ENCODE measurements at places on chromosomes 2 and 18. TPM values are rescaled to one million over a fixed set of nuclear protein-coding genes. Genes with fewer than 3 reads are reported as not detected.

The PRKAG3 gene
- total RNA-seq = not detected

The B3GNT7 gene
- 1.2 TPM for total RNA-seq

The LTBP1 gene
- total RNA-seq = 8.6 TPM

The PDCD1 gene
- not detected for total RNA-seq

The LINC00305 gene
- not detected for total RNA-seq

The MYO3B gene
- 1.2 TPM for total RNA-seq

The UBXN4 gene
- 80.9 TPM for total RNA-seq

The ACVR1C gene
- 0.45 TPM for total RNA-seq

The ADAM17 gene
- total RNA-seq = 33.4 TPM

The UGT1A6 gene
- not detected for total RNA-seq

The AOX1 gene
- 2.8 TPM for total RNA-seq

The SERPINB13 gene
- total RNA-seq = not detected

The CABYR gene
- total RNA-seq = 21.6 TPM

The CPLX4 gene
- total RNA-seq = 14.8 TPM

The OTX1 gene
- total RNA-seq = not detected

The ABCG5 gene
- not detected for total RNA-seq

The RETSAT gene
- 16.0 TPM for total RNA-seq

The CD8A gene
- 1.5 TPM for total RNA-seq

The PSTPIP2 gene
- total RNA-seq = 2.4 TPM

The UGT1A5 gene
- not detected for total RNA-seq

The ITGB6 gene
- 0.27 TPM for total RNA-seq

The PSMA8 gene
- total RNA-seq = not detected

The SH3RF3 gene
- total RNA-seq = 3.5 TPM

The VSNL1 gene
- total RNA-seq = 14.0 TPM

The TTC32 gene
- 31.2 TPM for total RNA-seq

The PUM2 gene
- total RNA-seq = 124 TPM

The HIBCH gene
- total RNA-seq = 36.6 TPM

The TRPM8 gene
- total RNA-seq = 0.54 TPM

The NXPH2 gene
- 12.7 TPM for total RNA-seq

The DIPK1C gene
- 4.9 TPM for total RNA-seq

The SNTG2 gene
- 4.9 TPM for total RNA-seq

The SLC11A1 gene
- 1.5 TPM for total RNA-seq

The SAG gene
- not detected for total RNA-seq

The SLC30A3 gene
- total RNA-seq = 3.2 TPM

The PREPL gene
- 111 TPM for total RNA-seq

The MARS2 gene
- total RNA-seq = 11.3 TPM

The INPP4A gene
- total RNA-seq = 81.7 TPM
